Stimulated activated CD4-positive, alpha-beta T cell treated with anti-CD3 and anti-CD28 coated beads, Interleukin-15, amount 100 ng/mL, for 24 hours (primary cell): ENCODE measurements at places on chromosomes 1 and 21.

GRCh38 chr1:64087768-64088167 lies 115.7 kb upstream of the UBE2U start:
- DNase-seq, result no peak

DNA sequence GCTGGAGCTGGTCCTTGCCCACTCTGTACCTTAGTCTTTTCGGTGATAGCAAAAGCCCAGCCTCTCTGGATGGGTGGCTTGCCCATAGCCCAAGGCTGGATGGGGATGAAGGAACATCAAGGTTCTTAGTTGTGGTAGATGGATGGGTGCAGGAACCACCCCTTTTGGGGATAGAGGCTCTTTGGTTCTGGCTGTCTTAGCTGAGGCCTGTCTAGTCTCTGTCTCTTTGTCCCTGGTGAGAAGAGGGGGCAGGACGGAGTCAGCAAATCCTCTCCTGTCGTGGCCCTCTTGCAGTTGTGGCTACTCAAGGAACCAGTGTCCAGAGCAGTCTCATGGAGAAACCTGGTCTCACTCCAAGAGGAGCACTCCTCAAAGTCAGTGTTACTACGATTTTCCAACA lies 8.5 kb downstream of the VANGL2 start:
- DNase-seq, result no peak

DNA sequence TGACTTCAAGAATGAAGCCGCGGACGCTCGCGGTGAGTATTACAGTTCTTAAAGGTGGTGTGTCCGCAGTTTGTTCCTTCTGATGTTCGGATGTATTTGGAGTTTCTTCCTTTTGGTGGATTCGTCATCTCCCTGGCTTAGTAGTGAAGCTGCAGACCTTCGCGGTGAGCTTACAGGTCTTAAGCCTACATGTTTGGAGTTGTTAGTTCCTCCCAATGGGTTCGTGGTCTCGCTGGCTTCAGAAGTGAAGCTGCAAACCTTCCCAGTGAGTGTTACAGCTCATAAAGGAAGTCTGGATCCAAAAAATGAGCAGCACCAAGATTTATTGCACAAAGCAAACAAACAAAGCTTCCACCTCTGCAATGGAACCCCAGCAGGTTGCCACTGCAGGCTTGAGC lies 14.7 kb downstream of the LDLRAD1 start:
- DNase-seq, result no peak

GRCh38 chr1:212089560-212090163 lies 54.1 kb downstream of the DTL start:
- no peak for DNase-seq

- no peak for DNase-seq
These were observed 47.3 kb upstream of the ST6GALNAC5 start for GRCh38 chr1:76820028-76820427.
